ENCODE measurements at places on chromosomes 4 and X.

DNA sequence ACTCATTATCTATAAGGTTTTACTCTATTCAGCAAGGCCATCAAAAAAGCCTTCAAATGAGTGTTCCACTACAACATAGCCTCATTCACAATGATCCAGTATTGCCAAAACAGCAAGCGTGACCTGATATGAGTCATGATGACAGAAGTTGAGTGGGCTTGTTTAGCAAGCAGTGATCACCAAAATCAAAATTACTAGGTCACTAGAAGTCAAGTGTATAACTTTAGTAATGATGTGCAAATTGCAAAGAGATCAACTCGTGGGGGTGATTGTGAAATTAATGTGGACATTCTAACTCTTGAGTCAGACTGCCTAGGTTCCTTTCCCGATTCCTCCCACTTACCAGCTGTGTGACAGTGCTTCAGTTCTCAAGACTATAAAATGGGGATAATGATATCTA is 124.5 kb downstream of the CHM start:
- no peak for DNase-seq

GRCh38 chrX:149572743-149573142 is 14.5 kb downstream of the MAGEA9B start:
- DNase-seq, result no peak

GRCh38 chr4:110412354-110413065 is 63.4 kb upstream of the ENPEP start:
- DNase-seq, result no peak

GRCh38 chr4:85522277-85522676 is 47.3 kb downstream of the ARHGAP24 start:
- no peak for DNase-seq

DNA sequence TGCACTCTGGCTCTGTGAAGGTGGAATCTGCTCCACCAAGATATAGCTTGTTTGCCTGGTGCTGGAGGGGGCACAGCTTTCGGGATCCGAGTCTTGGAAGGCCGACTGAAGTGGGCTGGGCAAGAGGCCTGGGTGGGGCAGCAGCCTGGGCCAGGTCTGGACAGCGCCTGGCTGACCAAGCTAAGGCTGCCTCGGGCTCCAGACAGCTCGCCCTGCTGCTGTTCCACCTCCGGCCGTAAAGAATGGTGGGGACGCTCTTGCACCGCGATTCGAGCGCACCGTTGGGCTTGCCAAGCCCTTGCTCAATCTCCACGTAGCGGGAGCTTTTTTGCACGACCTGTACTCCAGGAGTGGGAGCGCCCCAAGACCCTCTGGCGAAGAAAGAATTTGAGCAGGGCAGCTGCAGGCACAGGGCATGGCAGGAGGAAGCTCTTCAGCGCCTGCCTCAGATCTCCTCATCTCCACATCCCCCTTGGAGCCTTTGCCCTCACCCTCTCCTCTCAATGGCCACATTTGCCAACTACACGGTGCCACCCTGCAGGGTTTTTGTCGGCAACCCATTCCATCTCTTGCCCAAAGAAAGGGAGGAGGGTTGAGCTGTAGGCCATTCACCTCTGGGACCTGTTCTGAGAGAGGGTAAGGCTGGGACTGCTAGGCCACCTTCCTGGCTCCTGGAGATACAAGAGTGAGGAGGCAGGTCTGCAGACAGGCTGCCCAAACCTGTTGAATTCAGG is 18.9 kb downstream of the CNGA2 start:
- no peak for DNase-seq

DNA sequence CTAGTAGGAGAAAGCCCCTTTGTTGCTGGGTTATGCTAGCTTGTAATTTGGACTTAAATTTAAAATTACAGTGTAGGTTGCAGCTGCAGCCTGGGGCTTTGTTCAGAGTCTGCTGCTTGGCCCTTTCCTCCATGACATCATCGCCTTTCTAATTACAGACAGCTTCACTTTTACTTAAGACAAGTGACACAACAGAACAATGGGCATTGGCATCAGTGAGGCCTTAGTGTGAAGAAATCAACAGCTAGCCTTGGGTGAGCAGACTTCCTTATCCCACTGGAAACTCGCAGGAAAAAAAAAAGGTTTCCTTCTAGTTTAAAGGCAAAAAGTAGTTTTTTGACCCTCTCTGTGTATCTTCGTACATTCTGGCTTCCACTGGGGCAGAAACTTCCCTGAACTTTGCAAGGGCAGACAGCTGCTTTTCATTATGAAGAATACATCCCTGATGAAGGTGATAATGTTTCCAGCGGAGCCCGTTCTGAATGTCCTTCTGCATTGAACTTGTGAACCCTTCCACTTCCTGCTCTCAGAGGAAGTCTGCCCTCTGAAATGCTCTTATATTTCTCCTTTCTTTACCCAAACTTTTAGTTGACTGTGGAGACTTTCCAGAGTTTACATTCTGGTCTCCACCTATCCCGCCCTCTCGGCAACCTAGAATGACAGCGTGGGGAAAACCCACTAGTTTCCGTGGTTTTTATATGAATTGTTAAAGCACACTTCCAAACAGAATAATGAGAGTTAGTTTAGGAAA is 123.2 kb upstream of the FAM9C start:
- DNase-seq, result no peak

- DNase-seq, result no peak
These were observed 36.0 kb downstream of the CLOCK start for GRCh38 chr4:55510685-55511084.

- no peak for DNase-seq
These were observed 150.6 kb downstream of the ADAMTS3 start for GRCh38 chr4:72418458-72418857.

GRCh38 chr4:186780291-186781031 is 56.8 kb upstream of the FAT1 start:
- DNase-seq, result no peak

DNA sequence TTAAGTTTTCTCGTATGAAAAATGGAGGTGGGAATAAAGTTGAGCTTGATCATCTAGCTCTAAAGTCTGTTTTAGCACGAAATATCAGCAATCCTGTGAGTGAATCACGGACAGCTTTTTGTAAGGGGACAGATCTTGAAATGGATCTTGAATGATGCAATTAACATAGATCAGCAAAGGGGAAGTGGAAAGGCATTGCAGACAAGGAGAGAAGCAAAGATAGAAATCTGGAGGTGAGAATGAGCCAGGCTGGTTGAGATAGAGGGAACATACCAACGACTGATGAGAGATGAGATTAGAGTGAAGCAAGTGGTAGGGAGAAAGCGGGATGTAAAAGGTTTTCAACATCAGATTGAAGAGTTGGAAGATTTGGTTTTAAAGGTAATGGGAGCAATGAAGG is 4.6 kb upstream of the DGKK start:
- DNase-seq, result no peak
